Neural crest cell (in vitro differentiated cells): ENCODE measurements at places on chromosomes 3 and 15. TPM values are rescaled to one million over a fixed set of nuclear protein-coding genes. Genes with fewer than 3 reads are reported as not detected.

CISH gene
- 8.1 and 8.6 TPM in 2 replicates for total RNA-seq

ZDHHC19 gene
- total RNA-seq, result not detected in 2 replicates

TRIM71 gene
- total RNA-seq, result 92.4 and 95.2 TPM in 2 replicates

DNAJA4 gene
- total RNA-seq, result not detected in 2 replicates

XCR1 gene
- total RNA-seq, result not detected in 2 replicates

CILP gene
- total RNA-seq, result 0.12 and 0.14 TPM in 2 replicates

TIGIT gene
- total RNA-seq, result not detected in 2 replicates

TRIM59 gene
- total RNA-seq, result 39.0 and 47.4 TPM in 2 replicates

GOLGA8T gene
- total RNA-seq, result 0.47 and 0.71 TPM in 2 replicates

FEZF2 gene
- total RNA-seq, result 0.18 and 0.28 TPM in 2 replicates

TAGLN3 gene
- 62.6 and 70.2 TPM in 2 replicates for total RNA-seq

RARRES1 gene
- total RNA-seq, result 1.4 and 2.5 TPM in 2 replicates

ITIH4 gene
- 6.3 and 8.6 TPM in 2 replicates for total RNA-seq

PPARG gene
- total RNA-seq, result not detected in 2 replicates

NIT2 gene
- 41.5 and 44.8 TPM in 2 replicates for total RNA-seq

POLQ gene
- 16.9 and 17.8 TPM in 2 replicates for total RNA-seq

CHST13 gene
- 0.19 TPM in 1 of 2 replicates, not detected in the other for total RNA-seq

SLC2A2 gene
- total RNA-seq, result not detected in 2 replicates

CD96 gene
- total RNA-seq, result not detected in 2 replicates

KCNMB3 gene
- total RNA-seq, result 3.1 and 3.3 TPM in 2 replicates

C3orf70 gene
- total RNA-seq, result 15.9 and 16.1 TPM in 2 replicates

CADPS gene
- 8.5 and 9.3 TPM in 2 replicates for total RNA-seq

PIERCE2 gene
- total RNA-seq, result 2.0 and 2.7 TPM in 2 replicates

IMPG2 gene
- 0.40 and 0.52 TPM in 2 replicates for total RNA-seq
